ENCODE measurements at places on chromosomes 5 and 9.

GRCh38 chr5:137320056-137321045, 178.8 kb downstream of the SPOCK1 start:
- H3K27me3 ChIP-seq: peaks cover 64% of the 10 kb centered on the region
- no peak overlapping the region for H3K4me3 ChIP-seq
- no peaks in the 10 kb centered on the region for H3K36me3 ChIP-seq
- no peaks in the 10 kb centered on the region for H3K4me1 ChIP-seq
- no peak overlapping the region for H3K27ac ChIP-seq

- H3K27me3 ChIP-seq: no peaks in the 10 kb centered on the region
- peaks cover 1% of the 10 kb centered on the region for H3K4me1 ChIP-seq
- H3K36me3 ChIP-seq: peaks cover 2% of the 10 kb centered on the region
- no peak overlapping the region for H3K4me3 ChIP-seq
- no peak overlapping the region for H3K27ac ChIP-seq
Observed at GRCh38 chr9:80326105-80326504, 754.3 kb downstream of the TLE4 start.

GRCh38 chr5:174411479-174411819, 312.9 kb upstream of the MSX2 start:
- H3K4me3 ChIP-seq: no peak overlapping the region
- H3K36me3 ChIP-seq: no peaks in the 10 kb centered on the region
- H3K27me3 ChIP-seq: no peaks in the 10 kb centered on the region
- peaks cover 44% of the 10 kb centered on the region for H3K4me1 ChIP-seq

GRCh38 chr5:14504332-14504727, 77.3 kb upstream of the OTULINL start:
- DNase-seq: no peak
- no peak overlapping the region for H3K4me3 ChIP-seq
- no peaks in the 10 kb centered on the region for H3K27me3 ChIP-seq
- no peaks in the 10 kb centered on the region for H3K4me1 ChIP-seq
- peaks cover 21% of the 10 kb centered on the region for H3K36me3 ChIP-seq

- H3K27me3 ChIP-seq: peaks cover under 1% of the 10 kb centered on the region
- H3K36me3 ChIP-seq: peaks cover 7% of the 10 kb centered on the region
- H3K4me1 ChIP-seq: peaks cover 14% of the 10 kb centered on the region
- no peak overlapping the region for H3K4me3 ChIP-seq
- no peak overlapping the region for H3K27ac ChIP-seq
Observed at GRCh38 chr5:92470770-92471169, 1087.7 kb upstream of the ARRDC3 start.

DNA sequence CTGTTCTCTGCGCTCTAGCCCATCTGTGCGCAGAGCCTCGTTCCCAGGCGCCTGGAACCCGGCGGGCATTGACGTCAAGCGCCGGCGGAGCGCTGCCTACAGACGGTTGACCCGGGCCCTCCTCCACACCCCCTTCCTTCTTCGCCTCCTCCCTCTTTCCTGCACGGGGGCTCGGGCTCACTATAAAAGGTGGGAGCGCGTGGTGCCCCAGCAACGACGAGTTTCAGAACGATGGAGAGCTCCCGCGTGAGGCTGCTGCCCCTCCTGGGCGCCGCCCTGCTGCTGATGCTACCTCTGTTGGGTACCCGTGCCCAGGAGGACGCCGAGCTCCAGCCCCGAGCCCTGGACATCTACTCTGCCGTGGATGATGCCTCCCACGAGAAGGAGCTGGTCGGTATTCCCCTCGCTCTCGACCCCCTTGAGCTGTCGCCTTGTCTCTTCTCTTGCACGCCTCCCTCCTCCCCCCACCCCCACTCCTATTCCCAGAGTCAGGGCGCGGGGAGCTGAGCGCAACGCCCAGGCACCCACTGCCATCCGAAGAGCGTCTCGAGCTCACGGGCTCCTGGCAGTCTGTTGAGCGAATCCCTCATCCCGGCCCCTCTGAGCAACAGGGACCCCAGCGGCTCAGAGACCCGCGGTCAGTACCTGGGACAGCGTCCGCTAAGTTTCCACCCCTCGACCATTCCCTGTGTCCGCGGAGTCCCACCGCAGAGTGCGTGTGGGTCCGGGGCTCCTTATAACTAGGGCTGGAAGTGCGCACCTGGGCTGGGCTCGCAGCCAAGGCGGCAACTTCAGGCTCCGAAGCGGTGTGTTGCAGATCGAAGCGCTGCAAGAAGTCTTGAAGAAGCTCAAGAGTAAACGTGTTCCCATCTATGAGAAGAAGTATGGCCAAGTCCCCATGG, at the start of gene CARTPT:
CARTPT (plus strand) TSS at position 213 of the 902 bp plus-strand sequence; CDS start at position 232, 19 bp downstream.
- DNase-seq: peak; percentile 40
- H3K36me3 ChIP-seq: no peaks in the 10 kb centered on the region
- peaks cover 92% of the 10 kb centered on the region for H3K27me3 ChIP-seq
- no peaks in the 10 kb centered on the region for H3K4me1 ChIP-seq
- H3K4me3 ChIP-seq: no peak within 1 kb of the TSS

GRCh38 chr9:117076571-117077290, 338.1 kb downstream of the ASTN2 start:
- H3K4me3 ChIP-seq: no peak overlapping the region
- no peaks in the 10 kb centered on the region for H3K36me3 ChIP-seq
- H3K27me3 ChIP-seq: peaks cover 11% of the 10 kb centered on the region
- DNase-seq: no peak

DNA sequence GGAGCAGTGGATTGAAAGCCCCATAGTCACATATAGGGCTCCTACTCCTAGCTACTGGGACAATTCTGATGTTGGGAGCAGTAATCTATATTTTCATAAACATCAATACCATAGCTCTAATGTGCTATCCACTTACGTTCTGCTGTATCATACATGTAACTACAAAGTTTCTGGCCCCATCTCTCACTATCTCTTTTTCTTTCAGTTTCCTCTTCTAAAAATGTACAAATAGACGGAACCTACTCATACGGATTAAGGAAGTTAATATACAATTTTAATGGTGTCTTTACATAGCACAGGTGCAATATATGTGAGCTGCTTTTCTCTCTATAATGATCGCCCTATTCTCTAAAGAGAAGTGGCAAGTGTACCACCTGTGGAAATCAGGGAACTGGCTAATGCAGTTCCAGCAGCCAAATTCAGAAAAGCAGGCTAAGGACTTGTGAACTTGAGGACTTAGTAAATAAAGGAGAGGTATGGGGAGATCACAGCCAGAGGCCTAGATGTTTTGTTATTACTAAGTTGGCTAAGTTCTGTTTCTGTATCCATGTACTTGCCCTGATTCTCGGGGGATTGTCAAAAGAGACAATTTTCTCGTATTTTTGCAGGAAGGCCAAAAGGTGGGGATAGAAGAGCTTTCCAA, 1021.9 kb downstream of the CDH12 start:
- no peaks in the 10 kb centered on the region for H3K36me3 ChIP-seq
- no peaks in the 10 kb centered on the region for H3K4me1 ChIP-seq
- H3K4me3 ChIP-seq: no peak overlapping the region
- no peak overlapping the region for H3K27ac ChIP-seq
- peaks cover 4% of the 10 kb centered on the region for H3K27me3 ChIP-seq

DNA sequence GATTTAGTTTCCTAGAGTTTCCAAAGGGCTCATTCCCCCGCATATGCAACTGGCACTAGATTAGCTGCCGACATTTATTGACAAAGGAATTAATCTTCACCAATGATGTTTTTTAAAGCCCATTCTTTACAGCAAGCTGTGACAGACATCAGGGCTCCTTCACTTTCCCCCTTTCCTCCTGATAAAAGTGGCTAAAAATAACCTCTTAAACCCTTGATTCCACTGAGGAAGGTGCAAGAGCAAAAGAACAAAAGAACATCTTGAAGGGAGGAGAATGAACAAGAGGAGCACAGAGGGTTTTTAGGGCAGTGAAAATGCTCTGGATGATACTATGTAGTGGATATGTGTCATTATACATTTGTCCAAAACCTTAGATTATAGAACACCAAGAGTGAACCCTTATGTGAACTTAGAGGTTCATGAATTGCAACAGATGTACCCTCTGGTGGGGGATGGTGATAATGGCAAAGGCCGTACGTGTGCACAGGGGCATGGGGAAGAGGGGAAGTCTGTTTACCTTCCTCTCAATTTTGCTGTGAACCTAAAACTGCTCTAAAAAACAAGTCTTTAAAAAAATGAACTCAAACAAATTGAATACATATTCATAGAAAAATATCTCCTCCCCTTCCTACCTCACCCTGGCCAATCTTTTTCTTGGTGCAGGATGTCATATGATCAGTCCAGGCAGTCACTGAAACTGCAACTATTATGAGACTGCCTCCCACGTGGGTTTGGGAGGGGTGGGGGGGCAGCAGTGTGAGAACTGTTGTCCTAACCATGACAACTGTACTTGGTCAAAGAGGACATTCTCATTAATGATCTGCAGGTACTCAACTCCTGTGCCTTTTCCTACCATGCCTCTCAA, 83.0 kb downstream of the MARCHF3 start:
- DNase-seq: no peak
- H3K4me1 ChIP-seq: peaks cover 6% of the 10 kb centered on the region
- H3K4me3 ChIP-seq: no peak overlapping the region
- no peaks in the 10 kb centered on the region for H3K36me3 ChIP-seq

GRCh38 chr5:97986069-97986468, 787.4 kb upstream of the RGMB start:
- no peak for DNase-seq
- H3K36me3 ChIP-seq: no peaks in the 10 kb centered on the region
- H3K4me1 ChIP-seq: no peaks in the 10 kb centered on the region
- no peak overlapping the region for H3K4me3 ChIP-seq
- peaks cover 3% of the 10 kb centered on the region for H3K27me3 ChIP-seq
- H3K27ac ChIP-seq: no peak overlapping the region

DNA sequence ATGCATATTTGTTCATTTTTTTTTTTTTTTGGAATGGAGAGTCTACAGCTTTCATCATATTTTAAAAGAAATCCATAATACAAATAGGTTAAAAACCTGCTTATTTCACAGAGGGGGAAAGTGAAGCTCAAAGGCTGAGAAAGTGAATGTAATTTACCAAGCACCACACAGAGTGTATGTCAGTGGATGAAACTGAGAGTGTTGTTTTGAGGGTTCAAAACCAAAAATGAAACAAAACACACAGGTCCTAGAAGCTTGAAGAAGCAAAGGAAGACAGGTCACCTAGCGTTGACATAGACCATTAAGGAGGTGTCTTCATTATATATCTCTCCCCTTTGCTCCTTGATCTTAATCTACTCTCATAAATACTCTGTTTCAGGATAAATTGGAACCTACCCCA, 7.5 kb downstream of the NMUR2 start:
- H3K4me3 ChIP-seq: no peak overlapping the region
- DNase-seq: no peak
- peaks cover 18% of the 10 kb centered on the region for H3K27me3 ChIP-seq
- H3K36me3 ChIP-seq: no peaks in the 10 kb centered on the region
- H3K4me1 ChIP-seq: peaks cover 4% of the 10 kb centered on the region

DNA sequence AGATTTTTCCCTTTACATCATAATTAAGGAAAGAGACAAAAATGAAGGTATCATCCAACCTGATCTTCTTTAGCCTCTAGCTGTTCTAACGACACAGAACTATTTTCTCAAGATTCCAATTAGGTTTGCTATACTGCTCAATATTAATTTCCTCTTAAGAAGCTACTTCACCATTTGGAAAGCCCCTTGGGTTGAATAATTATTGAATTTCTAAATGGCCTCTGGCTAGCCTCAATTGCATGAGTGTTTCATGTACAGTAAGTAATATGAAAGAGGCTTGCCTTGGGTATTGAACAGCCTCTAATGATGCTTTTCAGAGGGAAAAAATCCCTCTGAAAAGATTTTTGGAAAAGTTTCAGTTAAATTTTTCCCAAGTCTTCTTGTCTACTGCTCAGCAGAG, 3.7 kb upstream of the MOB3B start:
- DNase-seq: no peak
- H3K36me3 ChIP-seq: no peaks in the 10 kb centered on the region
- H3K27ac ChIP-seq: peak overlapping the region; percentile 11
- no peak overlapping the region for H3K4me3 ChIP-seq

DNA sequence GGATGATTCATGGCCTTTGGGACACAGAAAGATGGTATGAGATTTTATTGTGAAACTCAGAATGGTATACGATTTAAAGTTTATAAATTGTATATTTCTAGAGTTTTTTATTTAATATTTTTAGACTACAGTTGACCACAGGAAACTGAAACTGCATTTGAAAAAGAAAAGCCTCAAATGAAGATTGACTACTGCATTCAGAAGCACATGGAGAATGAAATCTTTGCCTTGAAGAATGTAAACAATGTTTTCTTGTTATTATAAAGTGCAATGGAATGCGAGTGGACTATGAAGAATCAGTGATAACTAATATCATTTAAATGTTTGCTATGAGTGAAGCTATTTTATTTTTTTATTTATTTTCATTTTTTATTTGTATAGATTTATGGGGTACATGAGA, 169.1 kb upstream of the CDH18 start:
- H3K27me3 ChIP-seq: no peaks in the 10 kb centered on the region
- H3K36me3 ChIP-seq: no peaks in the 10 kb centered on the region
- no peak for DNase-seq
- no peaks in the 10 kb centered on the region for H3K4me1 ChIP-seq
- no peak overlapping the region for H3K27ac ChIP-seq
- H3K4me3 ChIP-seq: no peak overlapping the region

GRCh38 chr5:122924719-122925395, 79.4 kb downstream of the SNX24 start:
- peaks cover 3% of the 10 kb centered on the region for H3K36me3 ChIP-seq
- H3K4me3 ChIP-seq: no peak overlapping the region

DNA sequence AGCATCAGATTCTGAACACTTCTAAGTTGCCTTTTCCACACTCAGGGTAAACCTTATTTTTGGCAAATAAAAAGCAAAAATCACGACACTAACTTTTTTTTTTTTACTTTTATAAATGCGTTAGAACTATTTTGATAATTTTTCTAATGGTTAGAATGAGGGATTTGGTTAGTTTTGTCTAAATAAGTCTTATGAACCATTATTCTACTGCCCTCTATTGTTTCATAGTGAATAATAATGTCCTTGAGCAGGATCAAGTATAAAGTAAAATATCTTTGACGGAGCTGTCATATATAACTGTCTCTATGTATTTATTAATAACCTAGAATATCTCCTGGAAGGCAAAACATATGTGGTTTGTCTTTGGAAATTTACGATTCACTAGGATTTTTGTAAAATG, 631.8 kb downstream of the GABRG2 start:
- no peak for DNase-seq
- no peak overlapping the region for H3K4me3 ChIP-seq
- no peak overlapping the region for H3K27ac ChIP-seq
- H3K4me1 ChIP-seq: no peaks in the 10 kb centered on the region

Data from mesothelial cell of epicardium (in vitro differentiated cells).